ENCODE measurements at places on chromosomes 4 and X. TPM values are rescaled to one million over a fixed set of nuclear protein-coding genes. Genes with fewer than 3 reads are reported as not detected.

Gene RASSF6
- not detected for polyA plus RNA-seq

Gene GYG2
- not detected for polyA plus RNA-seq

Gene NLGN3
- 0.08 TPM for polyA plus RNA-seq

Gene CYLC1
- polyA plus RNA-seq: not detected
